NCI-H510A (cell line): ENCODE measurements at places on chromosomes 7 and 10.

DNA sequence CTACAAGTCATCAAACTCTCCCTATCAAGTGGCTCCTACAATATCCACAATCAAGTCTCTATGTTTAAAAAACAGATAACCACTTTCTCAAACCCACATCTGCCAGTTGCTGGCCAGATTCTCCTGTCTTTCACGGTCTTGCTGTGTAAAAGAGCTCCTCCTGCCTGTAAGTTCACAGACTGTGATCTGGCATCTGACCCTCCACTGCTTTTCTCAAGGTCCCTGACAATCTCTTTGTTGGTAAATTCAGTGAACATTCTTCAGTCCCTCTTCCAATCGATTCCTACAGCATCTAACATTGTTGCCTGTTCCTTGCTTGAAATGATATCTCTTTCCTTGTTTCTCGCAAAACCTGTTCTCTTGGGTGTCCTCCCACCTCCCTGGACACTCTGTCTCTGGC is 18.5 kb upstream of the LMOD2 start:
- no peak for DNase-seq

GRCh38 chr10:23070913-23071218 is 24.5 kb upstream of the MSRB2 start:
- DNase-seq = peak; percentile 28

DNA sequence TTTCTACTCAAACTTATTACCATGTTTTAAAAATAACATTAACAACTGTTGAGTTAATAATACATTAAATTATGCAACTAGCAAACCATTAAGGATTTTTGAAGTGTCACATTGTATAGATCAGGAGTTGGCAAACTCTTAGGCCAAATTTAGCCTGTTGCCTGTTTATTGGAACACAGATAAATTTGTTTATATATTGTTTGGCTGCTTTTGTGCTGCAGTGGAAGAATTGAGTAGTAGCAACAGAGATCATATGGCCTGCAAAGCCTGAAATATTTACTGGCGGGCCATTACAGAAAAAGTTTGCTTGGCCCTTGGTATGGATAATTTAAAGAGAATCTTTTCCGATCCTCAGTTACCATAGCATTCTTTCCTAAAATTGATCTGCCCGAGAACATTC is 50.7 kb upstream of the TMEM236 start:
- no peak for DNase-seq

DNA sequence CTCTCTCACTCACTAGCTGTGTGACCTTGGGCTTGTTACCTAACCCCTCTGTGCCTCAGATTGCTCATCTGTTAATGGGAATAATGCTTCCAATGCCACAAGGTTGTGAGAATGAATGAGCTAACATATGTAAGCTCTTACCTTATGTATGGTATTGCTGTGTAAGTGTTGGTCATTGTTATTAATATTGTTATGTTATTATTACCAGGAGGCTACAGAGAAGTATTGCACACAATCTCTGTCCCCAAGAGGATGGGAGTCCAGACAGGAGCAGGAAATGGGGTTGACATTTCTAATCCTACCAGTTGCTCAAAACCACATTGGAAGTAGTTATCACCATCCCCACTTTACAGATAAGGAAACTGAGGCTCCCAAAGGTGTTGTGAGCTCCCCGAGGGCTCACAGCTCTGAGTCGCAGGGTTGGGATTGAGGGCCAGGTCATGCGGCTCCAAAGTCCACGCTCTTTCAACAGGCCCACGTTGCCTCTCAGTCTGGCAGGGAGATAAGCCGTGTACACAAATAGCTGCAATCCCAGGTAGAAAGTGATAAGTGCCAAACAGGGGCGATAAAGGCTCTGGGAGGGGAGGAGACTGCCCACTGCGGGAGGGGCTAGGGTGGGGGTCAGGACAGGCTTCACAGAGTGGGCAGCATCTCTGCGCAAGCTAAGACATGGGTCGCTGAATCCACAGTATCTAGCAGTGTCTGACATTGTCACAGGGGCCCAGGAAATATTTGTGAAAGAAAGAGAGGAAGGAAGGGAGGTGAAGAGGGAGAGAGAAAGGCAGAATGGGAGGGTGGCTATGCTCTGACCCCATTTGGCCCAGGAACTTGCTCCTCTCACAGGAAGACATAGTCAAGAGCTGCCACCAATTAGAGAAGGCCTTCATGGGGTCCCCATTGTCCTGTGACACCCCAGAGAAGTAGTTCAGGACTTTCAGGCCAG is 9.6 kb upstream of the ZMIZ1 start:
- DNase-seq = no peak

DNA sequence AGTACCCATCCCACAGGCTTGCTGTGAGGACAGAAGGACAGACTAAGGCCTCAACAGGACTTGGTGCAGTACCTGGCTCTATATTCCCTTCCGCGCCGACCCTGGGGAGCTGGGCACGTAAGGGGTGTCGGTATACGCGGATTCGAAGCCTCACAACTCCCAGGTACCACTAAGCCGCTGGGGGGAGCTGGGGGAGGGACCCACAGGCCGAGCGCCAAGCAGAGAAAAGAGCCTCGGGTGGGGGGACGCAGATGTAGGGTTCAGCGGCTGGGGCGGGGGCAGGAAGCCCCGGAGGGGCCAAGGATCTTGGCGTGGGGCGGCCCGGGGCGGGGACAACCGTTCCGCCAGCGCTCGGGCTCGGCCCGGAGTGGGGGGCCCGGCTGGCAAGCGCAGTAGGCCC is 126.4 kb upstream of the ZNF746 start:
- DNase-seq = no peak

DNA sequence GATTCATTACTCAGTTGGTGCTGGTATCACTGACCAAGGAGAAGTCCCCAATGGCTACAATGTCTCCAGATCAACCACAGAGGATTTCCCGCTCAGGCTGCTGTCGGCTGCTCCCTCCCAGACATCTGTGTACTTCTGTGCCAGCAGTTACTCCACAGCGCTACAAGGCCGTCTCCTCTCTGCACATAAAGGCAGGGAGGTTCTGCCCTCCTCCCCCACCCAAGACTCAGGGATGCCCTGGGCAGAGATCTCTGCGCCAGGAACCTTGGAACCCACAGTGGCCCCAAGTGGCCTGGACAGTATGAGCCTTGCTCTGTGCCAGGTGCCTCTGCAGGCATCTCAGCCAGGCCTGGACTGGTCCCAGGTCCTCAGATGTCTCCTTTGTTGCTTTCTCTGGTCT is 193.4 kb upstream of the PRSS58 start:
- DNase-seq = no peak

DNA sequence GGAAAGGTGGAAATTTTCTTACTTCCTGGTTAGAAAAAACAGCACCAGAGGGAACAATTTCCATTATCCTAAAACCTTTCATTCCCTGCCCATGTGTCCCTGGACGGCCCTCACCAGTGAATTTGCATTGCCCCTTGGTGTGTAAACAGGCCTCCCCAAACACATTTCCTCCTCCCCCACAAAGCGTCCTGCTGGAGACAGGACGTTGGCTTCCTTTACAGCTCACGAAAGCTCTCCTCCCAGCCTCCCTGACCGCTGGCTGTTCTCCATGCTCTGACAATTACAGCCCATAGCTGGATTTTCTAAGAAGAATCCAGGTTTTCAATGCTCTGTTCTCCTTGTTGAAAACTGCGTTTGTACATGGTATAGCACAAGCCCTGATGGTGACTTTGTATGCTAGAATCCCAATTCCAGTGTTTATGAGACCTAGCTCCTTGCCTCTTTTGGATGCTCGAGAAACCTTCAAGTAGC is 724.2 kb upstream of the CELF2 start:
- DNase-seq = no peak

DNA sequence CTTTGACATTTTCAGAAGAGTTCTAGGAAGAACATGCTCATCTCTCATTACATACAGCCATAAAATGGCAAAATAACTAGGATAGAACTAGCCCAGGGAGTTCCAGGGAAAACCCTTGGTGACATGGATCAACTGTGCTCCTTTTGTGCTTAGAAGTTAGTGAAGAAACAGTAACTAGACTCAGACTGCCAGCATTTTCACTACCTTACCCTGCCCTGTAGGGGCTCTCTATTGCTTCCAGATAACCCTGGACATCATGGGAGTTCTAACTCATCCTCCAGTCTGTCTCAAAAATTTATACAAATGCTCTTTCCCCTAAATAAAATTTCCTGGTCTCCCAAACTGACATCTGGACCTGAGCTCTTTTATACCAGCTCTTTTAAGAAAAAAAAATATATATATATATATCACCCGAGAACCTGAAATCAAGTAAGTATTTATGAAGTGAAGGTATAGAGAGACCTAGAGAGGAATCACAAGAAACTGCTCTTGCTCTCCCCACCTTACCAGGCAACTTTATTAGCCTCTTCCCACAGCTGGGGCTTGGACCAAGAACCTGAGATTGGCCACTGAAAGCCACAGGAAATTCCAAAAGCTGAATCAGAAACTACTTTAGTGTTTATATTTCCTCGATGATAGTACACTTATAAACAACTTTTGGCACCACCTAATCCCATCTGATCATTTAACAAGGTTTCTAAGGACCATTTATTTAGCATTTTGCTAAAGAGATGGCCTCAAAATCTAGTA is 101.4 kb downstream of the RELN start:
- DNase-seq = no peak

DNA sequence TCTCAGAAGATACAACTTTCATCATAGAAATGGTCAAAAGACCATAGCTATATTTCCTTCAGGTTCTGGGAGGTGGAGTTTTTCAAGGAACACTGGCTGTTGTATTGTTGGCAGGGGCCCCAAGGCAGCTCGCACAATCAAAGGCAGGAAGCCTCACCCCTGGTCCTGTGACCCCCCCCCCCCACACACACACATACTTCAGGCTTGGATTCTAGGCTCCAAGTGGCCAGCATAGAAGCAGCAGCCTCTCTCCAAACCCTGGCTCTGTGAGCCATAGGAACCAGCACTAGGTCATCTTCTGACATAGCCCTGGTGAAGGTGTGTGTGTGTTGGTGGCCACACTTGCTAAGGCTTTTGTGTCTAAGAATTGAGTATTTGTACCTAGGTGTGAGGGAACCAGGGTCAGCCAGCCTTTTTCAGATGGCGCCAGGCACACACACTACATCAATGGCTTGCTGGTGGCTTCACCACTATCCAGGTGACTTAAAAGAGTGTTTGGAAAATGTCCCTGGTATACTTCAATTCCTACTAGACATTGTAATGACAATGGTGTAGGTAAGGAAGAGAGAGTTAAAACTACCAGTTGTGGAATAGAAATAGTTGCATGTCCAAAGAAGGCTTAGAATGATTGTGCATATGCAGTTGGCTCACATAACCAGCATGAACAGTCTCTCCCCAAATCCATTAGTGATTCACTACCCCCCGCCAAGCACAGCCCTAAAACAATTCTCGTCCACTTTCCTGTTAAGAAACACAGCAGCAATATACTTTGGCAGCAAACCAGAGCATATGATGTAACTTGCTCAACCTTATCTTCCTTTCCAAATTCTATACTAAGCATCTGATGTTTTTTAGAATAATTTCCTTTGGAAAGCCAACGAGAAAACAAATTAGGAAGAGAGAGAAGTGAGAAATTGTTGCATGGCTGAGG is 91.3 kb downstream of the AVL9 start:
- DNase-seq = no peak

- no peak for DNase-seq
These were observed 2.8 kb downstream of the BET1 start for GRCh38 chr7:94001396-94001795.

- no peak for DNase-seq
These were observed 23.8 kb downstream of the CHST15 start for GRCh38 chr10:124069341-124070264.

DNA sequence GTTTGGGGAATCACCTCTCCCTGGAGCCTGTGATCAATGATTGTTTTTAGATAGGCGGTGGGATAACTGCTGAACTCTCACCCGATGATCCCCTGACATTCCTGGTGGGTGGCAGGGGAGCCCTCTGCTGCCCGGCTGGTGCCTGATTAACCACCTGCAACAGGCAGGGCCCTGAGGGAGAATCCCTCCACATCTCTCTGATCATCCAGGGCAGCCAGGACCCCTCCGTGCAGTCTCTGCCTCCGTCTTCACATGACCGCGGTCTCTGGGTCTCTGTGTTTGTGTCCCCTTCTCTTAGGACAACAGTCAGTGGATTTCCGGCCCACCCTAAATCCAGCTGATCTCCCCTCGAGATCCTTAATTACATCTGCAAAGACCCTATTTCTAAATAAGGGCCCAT is 17.4 kb downstream of the CALML5 start:
- DNase-seq = no peak

GRCh38 chr10:12796401-12797160 is 204.9 kb downstream of the CCDC3 start:
- no peak for DNase-seq

DNA sequence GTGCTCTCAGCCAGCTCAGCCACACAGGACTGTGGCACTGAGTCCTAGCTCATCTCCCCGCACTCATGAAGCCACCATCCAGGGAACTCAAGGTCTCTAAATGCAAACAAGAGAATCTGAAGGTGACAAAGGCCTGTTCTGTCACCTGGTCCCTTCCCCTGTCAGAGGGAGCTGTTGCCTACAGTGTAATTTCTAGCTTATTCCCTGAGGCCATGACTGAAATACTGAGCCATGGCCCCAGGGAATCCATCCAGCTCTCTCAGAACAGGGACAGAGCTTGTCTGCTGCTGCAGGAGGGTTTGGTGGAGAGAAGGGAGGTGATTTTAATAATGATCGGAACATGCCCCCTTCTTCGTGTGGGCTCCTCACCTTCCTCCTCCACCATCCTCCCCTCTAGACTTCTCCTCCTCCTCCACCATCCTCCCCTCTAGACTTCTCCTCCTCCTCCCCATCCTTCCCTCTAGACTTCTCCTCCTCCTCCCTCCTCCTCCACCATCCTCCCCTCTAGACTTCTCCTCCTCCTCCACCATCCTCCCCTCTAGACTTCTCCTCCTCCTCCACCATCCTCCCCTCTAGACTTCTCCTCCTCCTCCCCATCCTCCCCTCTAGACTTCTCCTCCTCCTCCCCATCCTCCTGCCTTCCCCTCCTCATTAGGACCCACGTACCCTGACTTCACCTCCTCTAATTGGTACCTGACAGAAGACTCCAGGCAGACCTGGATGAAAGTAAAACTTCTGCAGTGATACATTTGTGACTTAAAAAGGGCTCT is 338.0 kb upstream of the MKI67 start:
- no peak for DNase-seq

DNA sequence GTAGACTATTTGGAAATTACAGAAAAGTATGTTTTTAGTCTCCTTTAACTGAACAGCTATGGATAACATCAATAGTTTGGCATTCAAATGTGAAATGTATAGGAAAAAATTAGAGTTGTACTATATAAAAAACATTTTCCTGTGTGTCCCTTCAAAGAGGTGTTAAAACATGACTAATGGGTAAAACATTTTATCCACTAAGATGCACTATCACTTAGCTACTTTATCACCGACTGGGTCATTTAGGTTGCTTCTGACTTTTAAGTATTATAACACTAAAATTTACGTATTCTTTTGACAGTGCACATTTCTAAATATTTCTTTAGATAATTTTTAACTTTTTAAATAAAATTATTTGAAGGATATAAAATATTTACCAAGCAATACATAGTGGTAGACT is 77.6 kb downstream of the UBE2H start:
- DNase-seq = no peak

DNA sequence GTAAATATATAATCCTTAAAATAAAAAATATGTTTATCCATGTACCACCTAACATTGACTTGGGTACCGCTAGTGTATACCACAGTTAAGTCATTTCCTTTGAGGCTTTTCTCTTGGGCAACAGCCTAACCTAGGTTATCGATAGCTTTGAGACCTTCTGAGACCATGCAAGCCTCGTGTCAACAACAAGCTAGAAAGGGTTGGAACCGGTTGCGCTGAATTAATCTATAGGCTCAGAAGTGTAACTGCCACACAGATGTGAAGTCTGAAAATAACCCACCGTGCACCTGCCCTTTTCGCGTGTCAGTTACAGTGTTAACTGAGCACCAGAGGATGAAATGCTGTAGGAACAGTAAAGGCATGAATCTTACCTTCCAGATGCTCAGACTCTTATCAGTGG is 59.8 kb downstream of the ARID5B start:
- DNase-seq = no peak

GRCh38 chr10:125217990-125218675 is 57.8 kb upstream of the CTBP2 start:
- no peak for DNase-seq
